Renal cortical epithelial cell (primary cell): ENCODE measurements at places on chromosomes 3 and 15. TPM values are rescaled to one million over a fixed set of nuclear protein-coding genes. Genes with fewer than 3 reads are reported as not detected.

The EFHB gene
- 8.1 and 8.7 TPM in 2 replicates for total RNA-seq

The TRIM42 gene
- not detected in 2 replicates for total RNA-seq

The ITIH1 gene
- not detected in 2 replicates for total RNA-seq

The ILDR1 gene
- 2.7 and 2.8 TPM in 2 replicates for total RNA-seq

The MASP1 gene
- total RNA-seq = 0.52 and 3.5 TPM in 2 replicates
